Psoas muscle (tissue), 8 donors: ENCODE measurements at places on chromosomes 13 and 19. TPM values are rescaled to one million over a fixed set of nuclear protein-coding genes. Genes with fewer than 3 reads are reported as not detected.

DNA sequence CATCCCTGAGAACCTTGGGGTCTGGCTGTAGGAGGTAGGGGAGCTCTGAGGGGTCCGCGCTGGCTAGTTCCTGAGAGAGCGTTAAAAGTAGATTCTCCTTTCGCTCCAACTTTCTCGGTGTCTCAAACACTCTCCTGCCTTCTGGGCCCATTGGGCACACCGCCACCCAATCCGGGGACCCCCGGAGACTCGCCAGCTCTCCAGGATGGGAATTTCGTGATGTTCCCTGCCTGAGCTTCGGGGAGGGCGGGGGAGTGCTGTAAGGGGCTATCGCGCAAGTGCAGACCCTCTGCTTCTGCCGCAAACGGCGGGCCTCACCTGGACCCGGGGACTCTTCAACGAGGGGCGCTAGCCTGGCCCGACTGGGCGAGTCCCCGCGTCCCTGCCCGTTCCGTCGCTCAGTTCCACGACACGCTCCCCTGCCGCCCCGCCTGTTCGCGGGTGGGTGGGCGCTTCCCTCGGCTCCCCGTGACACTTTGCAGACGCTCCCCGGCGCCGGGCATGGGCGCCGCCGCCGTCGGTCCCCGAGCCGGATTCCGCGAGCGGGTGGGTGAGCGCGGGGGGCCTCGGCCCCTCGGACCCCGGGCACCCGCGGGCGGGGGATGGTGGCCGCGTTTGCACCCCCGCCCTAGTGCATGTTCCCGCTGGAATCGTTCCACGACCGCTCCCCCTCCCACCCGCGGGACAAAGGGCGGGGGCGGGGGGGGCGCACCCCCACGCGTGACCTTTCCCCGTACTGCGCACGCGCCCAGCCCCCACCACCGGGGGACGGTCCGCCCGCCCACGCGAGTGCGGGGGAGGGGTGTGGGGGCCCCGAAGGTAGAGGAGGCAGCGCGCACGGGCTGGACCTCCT is at the start of gene CCDC106:
TSS of gene CCDC106 (plus strand) at position 481 of the 853 bp plus-strand sequence. CDS start 835 bp downstream, outside the sequence.
- peak within 1 kb of the TSS; percentile 94 for H3K4me3 ChIP-seq
- DNase-seq: peak; percentile 86
- H3K27ac ChIP-seq: peak within 1 kb of the TSS; percentile 80
- H3K4me1 ChIP-seq: peaks cover 29% of the 10 kb centered on the region

- no peaks in the 10 kb centered on the region for H3K36me3 ChIP-seq
- H3K27ac ChIP-seq: no peak overlapping the region
- no peak overlapping the region for H3K4me3 ChIP-seq
- H3K27me3 ChIP-seq: no peaks in the 10 kb centered on the region
- H3K4me1 ChIP-seq: no peaks in the 10 kb centered on the region
Measured at GRCh38 chr19:31627620-31628365, 278.6 kb upstream of the TSHZ3 start.

The SCEL gene
- not detected for total RNA-seq

The PCDH17 gene
- total RNA-seq: 0.71 TPM

The PLVAP gene
- 16.0 TPM for total RNA-seq

- H3K4me1 ChIP-seq: peaks cover 8% of the 10 kb centered on the region
- no peaks in the 10 kb centered on the region for H3K27me3 ChIP-seq
- H3K4me3 ChIP-seq: no peak overlapping the region
- no peaks in the 10 kb centered on the region for H3K36me3 ChIP-seq
- DNase-seq: no peak
- no peak overlapping the region for H3K27ac ChIP-seq
Measured at GRCh38 chr13:32051156-32051555, 19.6 kb downstream of the FRY start.

GRCh38 chr13:99151516-99151915 is 49.1 kb upstream of the UBAC2 start:
- no peaks in the 10 kb centered on the region for H3K36me3 ChIP-seq
- no peaks in the 10 kb centered on the region for H3K4me1 ChIP-seq
- H3K27me3 ChIP-seq: no peaks in the 10 kb centered on the region
- no peak for DNase-seq

DNA sequence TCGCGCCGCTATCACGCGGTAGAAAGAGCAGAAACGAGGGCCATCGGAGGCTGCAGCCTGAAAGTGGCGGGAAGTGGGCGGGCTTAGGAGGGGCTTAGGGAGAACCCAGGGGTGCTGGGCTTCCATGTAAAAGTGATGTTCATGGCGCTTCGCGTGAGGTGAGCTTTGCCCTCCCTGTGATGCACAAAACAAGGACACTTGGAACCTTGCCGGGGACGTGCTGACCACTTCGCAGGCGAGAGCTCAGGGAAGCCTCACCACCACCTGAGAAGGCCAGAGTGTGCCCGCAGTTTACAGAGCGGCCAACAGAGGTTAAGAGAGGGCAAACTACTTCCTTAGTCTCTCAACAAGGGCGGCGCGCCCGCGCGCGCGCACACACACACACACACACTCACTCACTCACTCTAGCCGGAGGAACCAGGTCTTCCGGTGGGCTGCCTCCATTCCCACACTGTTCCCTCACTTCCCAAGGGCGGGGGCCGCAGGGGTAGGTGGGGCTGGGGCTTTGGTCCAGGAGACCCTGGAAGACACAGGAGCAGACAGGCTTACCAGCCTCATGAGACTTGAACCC is 651 bp downstream of the GAPDHS start:
- no peaks in the 10 kb centered on the region for H3K27me3 ChIP-seq
- H3K36me3 ChIP-seq: no peaks in the 10 kb centered on the region
- no peak overlapping the region for H3K27ac ChIP-seq
- H3K4me1 ChIP-seq: no peaks in the 10 kb centered on the region
- DNase-seq: no peak
- no peak overlapping the region for H3K4me3 ChIP-seq

DNA sequence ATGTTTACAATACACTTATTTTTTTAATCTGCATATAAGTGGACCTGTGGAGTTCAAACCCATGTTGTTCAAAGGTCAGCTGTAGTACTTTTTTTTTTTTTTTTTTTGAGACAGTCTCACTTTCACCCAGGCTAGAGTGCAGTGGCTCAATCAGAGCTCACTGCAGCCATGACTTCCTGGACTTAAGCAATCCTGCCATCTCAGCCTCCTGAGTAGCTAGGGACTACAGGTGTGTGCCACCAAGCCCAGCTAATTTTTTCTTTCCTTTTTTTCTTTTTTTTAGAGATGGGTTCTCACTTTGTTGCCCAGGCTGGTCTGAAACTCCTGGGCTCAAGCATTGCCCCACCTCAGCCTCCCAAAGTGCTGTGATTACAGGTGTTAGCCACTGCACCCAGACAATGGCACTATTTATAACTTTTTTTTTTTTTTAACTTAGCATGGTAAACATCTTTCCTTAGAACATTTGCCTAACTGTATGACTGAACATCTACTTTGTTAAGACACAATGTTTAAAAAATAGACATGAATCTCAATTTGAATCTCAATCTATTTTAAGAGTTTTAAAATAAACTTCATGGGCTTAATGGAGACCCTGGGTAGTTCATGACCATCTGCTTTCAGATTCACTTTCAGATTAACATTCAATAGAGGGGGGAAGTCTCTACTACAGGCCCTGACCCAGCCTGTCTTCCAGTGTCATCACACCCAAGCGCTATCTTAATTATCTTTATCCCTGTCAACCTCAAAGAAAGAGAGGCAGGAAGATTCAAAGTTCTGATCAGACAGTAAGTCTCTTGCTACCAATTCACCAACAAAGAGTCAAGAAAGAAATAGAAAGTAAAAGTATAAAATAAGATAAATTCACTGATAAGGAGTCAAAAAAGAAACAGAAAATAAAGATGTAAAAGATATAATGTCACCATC is 97.7 kb upstream of the DOCK9 start:
- no peaks in the 10 kb centered on the region for H3K36me3 ChIP-seq
- H3K27ac ChIP-seq: no peak overlapping the region
- H3K4me3 ChIP-seq: no peak overlapping the region
- DNase-seq: no peak
- no peaks in the 10 kb centered on the region for H3K4me1 ChIP-seq

DNA sequence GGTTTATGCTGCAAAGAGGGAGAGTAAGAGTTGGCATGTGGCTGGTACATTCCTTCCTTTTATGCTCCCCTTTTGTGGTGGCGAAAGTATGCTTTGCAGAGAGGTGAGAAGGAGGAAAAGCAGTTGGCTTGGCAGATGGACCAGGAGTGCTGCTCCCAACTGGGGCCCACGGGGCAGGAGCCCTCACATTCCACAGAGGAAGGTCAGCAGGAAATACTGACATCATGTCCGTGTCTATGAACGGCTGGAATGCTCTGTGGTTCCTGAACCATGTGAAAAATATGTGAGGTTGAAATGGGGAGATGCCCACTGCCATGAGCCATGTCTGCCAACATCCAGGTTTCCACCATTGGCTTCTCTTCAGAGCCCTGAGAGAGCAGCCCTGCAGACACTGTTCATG is 33.3 kb upstream of the GAS6 start:
- H3K27me3 ChIP-seq: no peaks in the 10 kb centered on the region
- no peak overlapping the region for H3K27ac ChIP-seq
- DNase-seq: no peak
- H3K4me3 ChIP-seq: no peak overlapping the region

GRCh38 chr13:29819143-29819542 is 31.3 kb downstream of the UBL3 start:
- H3K27me3 ChIP-seq: no peaks in the 10 kb centered on the region
- H3K36me3 ChIP-seq: no peaks in the 10 kb centered on the region
- no peak for DNase-seq
- no peak overlapping the region for H3K27ac ChIP-seq
- H3K4me3 ChIP-seq: no peak overlapping the region

DNA sequence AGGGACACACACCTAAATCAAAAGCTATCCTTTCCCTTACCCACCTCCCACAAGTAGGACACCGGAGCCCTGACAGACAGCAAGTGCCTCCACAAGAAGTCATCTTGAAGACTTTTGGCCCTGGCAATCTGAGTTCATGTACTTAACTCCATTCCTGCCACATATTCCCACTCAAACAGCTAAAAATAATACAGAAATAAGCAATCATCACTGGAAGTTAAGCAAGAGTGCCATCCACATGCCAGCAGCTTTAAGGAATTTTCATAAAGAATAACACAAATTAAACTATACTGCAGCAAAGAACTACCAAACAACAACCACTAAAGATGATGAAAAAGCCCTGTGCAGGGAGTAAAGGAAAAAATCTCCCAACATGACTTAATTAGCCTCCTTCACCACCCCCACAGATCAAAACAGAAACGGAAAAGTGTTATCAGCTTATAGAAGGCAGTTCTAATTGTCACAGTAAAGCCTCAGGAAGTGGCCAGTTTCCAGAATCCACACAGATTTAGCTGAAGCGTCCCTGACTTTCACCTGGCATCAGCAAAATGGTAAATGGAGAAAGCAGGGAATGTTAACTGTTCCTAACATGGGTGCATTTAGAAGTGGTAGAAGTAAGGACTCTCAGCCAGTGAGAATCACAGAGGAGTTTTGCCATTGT is 343.9 kb downstream of the TBC1D4 start:
- no peak overlapping the region for H3K27ac ChIP-seq
- H3K4me3 ChIP-seq: no peak overlapping the region
- no peak for DNase-seq
- no peaks in the 10 kb centered on the region for H3K4me1 ChIP-seq

The ZNF227 gene
- 10.5 TPM for total RNA-seq

DNA sequence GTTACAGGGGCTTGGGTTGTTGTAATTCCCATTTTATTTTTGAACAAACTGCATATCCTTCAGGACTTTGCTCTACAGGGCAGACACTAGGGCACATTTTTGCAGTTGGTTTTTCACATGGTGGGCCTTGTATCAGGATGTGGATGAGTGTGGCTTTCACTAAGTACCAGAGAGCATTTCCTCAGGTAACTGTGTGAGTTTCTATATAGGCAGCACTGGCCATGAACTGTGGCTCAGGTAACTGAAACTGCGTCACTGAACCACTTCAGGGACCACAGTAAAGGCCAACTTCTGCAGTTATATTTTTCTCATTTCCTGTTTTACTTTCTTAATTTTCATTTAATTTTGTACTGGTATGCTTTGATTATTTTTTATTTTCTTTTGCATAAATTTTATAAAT is 166.5 kb downstream of the ZNF486 start:
- no peaks in the 10 kb centered on the region for H3K27me3 ChIP-seq
- no peak for DNase-seq
- no peak overlapping the region for H3K4me3 ChIP-seq
- no peaks in the 10 kb centered on the region for H3K4me1 ChIP-seq
- H3K27ac ChIP-seq: no peak overlapping the region

- no peaks in the 10 kb centered on the region for H3K4me1 ChIP-seq
- DNase-seq: peak; percentile 39
- no peaks in the 10 kb centered on the region for H3K36me3 ChIP-seq
- H3K27me3 ChIP-seq: no peaks in the 10 kb centered on the region
Measured at GRCh38 chr13:48222358-48223301, 10.4 kb upstream of the ITM2B start.

DNA sequence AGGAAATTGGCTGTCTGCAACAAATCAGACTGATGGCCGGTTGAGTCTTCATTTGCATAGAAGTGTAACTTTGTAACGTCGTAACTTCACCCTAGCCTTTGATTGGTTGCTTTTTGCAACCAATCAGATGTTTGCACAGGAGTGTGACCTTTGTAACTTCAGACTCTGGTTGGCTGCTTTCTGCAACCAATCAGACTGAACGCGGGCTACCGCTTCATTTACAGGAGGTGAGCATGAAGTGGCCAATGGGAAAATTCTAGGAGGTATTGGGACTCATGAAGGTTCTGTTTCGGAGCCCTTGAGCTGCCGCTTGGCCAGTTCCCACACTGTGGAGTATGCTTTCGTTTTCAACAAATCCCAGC is 441 bp upstream of the ZNF559 start:
- H3K36me3 ChIP-seq: no peaks in the 10 kb centered on the region
- peak overlapping the region; percentile 82 for H3K27ac ChIP-seq
- no peaks in the 10 kb centered on the region for H3K27me3 ChIP-seq
- peak overlapping the region; percentile 93 for H3K4me3 ChIP-seq
- H3K4me1 ChIP-seq: peaks cover 5% of the 10 kb centered on the region
